ENCODE measurements at places on chromosomes 1 and 21.

DNA sequence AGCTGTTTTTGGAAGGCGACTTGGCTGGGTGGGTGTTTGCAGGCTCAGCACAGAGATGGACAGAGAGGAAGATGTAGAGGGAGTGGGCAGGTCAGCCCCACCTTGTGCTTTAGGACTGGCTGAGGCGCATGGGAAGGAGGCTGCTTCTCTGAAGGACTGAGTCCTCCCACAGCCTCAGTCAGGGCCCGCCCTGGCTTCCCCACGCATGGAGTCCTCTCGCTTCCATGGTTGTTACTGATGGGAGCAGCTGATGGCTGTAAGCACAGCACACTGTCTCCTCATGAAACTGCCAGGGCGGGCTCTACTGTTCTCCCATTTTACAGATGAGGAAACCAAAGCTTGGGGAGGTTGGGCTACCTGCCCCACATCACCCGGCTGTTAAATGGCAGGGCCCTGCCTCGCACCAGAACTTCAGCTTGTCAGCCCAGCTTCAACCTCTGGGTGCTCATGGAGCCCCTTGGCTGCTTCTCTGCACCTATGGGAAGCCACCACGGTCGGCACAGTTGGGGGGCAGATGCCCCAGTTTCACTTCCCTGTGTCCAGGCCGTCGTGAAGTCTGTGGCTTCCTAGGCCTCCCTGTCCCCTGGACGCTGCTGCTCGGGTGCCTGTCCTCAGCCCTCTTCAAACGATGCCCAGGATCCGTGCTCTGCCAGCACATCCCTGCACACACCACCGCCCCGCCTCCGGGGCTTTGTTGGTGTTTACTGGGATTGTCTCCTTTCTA is 2.4 kb downstream of the TMEM201 start:
- no peak for DNase-seq

GRCh38 chr1:222301652-222302051 is 246.3 kb downstream of the HHIPL2 start:
- DNase-seq = no peak

GRCh38 chr1:31570228-31570627 is 6.1 kb upstream of the TINAGL1 start:
- no peak for DNase-seq

GRCh38 chr1:220378571-220379302 is 106.5 kb upstream of the RAB3GAP2 start:
- no peak for DNase-seq

DNA sequence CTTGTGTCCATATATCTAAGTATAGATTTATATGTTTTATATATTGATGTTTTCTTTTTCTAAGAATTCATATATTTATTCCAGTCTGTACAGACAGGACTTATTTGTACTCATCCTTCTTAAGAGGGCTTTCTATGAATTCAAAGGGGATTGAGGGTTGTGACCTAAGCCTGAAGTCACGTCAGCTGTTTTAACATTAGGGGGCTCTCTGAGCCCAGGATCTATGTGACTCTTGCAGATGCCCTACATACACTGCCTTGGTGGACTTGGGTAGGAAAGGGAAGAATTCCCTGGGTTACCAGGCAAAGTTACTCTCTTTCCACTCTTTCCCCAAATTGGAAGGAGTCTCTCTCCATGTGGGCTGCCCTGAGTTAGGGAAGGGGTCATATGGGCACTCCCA is 283.8 kb upstream of the DAB1 start:
- DNase-seq = no peak

All from NCI-H1048 (cell line).